ENCODE measurements at places on chromosomes 12 and 14.
A peak's percentile ranks its signal among the peaks of the same experiment; 100 is the strongest.

DNA sequence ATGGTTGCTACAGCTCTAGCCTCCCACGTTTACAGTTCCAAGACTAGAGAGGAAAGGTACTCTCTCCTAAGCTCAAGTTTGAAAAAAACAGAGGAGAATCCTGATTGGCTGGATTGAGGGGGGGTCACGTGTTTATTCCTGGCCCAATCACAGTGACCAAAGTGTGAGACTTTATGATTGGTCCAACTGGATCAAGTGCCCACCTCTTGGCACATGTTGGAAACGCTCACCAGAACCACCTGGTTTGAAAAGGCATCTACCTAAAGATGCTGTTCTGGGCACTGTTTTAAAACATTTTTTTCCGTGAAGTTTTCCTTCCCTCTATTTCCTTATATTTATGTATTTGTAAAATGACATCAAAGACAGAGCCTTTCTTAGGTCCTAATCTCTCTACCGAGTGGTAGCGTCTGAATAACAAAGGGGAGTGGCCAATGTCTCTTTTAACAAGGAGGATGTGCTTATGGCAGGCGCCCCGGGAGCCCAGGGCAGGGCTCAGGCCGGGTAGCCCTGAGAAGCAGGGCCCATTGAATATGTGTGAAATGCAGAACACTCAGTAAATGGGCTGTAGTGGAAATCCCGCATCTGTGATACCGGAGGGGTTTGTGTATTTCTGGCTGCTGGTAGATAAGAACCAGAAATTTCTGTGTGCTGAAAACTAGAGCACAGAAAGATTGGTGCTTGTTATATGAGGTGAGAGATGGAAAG, 146.2 kb downstream of the ATP23 start:
- DNase-seq = no peak

DNA sequence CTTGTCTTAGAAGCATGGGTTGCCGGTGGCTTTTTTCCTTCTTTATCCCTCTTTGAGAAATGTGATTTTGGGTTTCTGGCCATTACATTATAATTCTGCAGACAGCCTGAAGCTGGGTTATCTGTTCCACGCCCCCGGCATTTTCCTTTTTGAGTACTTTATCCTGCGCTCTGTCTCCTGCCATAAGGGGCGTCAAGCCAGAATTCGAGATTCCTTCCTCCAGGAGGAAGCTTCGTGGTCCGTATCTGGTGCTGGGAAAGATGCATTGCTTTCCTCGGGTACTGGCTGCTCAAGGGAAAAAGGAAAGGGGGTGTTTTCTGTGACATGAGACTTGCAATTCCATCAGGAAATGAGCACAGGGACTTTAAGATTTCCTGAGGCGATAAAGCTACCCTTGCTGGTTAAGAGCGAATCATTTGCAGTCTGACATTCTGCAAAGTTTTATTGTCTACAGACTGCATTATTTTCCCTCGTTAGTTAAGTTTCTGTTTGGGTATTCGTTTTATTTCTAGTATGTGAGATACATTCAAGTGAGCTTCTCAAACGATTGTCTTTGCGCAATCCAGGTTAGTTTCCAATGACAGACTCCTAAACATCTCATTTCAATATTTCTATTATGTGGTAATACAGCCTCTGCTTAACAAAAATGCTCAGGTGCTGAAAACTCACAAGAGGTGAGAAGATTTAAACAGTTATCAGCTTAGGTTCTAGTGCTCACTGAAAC, 694 bp downstream of the AKAP5 start:
- peak; percentile 90 for DNase-seq

- DNase-seq = peak; percentile 94
These were observed 56.0 kb upstream of the HECTD1 start for GRCh38 chr14:31263485-31264133.

DNA sequence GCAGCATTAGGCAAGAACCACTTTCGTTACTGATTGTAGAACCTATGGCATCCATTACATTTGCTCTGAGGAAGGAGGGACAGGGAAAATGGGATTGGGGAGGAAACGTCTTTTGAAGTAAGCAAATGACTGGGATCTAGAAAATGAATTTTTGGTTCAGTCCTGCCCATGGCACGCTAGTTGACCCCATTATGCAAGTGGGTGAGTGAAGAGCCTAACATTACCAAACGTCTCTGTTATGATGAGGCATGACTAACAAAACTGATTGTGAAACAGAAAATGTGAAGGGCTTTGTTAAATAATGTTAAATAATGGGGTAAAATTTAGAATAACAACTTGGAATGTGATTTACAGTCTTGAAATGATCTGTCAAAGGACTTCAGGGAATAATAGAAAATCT, 38.9 kb downstream of the CPSF2 start:
- DNase-seq = no peak

- DNase-seq = no peak
These were observed 79.0 kb downstream of the TMX1 start for GRCh38 chr14:51318813-51319597.

DNA sequence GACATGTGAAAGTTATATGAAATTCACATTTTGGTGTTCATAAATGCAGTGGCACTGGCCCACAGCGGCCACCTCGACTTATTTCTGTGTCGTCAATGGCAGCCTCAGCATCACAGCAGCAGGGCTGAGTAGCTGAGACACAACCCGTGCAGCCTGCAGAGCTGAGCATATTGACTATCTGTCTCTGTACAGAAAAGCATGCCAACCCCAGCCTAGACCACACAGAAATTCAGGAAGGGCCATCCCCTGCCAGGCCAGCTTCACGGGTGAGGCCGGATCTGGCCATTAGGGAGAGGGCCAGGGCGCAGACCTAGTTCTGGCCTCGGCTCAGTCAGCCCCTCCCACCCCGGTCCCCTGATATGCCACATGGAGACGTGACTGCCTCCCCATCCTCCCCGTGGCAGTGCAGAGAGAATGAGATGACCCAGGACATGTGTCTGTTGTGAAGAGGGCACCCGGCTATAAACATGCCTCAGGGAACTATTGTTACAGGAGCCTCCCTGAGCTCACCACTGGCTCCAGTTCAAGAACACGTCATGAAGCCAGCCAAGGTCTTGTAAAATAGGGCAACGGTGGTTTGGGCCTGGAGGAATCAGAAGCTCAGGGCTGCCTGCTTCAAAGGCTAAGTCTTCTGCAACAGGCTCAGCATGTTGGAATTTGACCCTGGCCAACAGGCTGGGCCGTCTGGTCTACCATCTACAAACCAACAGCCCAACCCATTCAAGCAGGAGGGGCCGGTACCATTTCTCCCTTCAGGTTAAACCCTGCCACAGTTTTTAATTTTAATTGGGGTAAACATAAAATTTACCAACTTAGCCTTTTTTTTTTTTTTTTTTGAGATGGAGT, 25.5 kb downstream of the SCARB1 start:
- DNase-seq = peak; percentile 96

DNA sequence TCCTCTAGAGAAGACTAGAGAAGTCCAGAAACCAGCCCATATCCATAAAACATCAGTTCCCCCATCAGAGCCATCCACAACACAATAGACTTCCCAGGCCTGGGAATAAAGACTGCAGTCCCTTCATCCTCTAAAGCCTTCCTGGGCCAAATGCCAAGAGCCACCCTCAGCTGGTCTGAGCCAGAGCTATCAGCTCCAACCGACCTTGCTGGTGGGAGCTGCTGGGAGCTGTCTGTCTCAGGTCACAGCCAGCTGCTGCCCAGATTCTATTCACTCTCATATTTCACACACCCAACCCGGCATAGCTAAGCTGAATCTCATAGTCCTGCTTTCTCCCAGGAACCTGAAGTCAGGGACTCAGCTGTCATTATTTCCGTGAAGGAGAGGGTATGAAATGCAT, 10.9 kb upstream of the TFCP2 start:
- no peak for DNase-seq

Measured in HTR-8/SVneo (cell line).